ENCODE measurements at places on chromosomes 6 and 20.

DNA sequence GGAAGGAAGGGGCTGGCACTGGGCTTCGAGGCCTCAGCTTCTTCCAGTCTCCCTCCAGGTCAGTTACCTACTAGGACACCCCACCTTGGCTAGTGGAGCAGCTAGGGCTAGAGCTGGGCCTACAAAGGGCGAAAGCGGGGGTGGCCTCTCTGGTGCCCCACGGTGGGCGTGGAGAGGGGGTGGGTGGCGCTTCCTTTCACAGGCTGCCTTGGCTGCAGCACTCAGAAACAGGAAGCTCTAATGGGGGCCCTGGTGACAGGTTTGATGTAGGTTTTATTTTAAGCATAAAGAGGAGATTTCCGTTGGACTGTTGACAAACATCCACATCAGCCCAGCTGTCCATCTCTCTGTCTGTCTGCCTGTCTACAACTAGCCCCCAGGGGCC, 13.4 kb downstream of the FAM110A start:
- no peak for DNase-seq

- DNase-seq: no peak
Observed at GRCh38 chr6:156848533-156848932, 71.4 kb downstream of the ARID1B start.

DNA sequence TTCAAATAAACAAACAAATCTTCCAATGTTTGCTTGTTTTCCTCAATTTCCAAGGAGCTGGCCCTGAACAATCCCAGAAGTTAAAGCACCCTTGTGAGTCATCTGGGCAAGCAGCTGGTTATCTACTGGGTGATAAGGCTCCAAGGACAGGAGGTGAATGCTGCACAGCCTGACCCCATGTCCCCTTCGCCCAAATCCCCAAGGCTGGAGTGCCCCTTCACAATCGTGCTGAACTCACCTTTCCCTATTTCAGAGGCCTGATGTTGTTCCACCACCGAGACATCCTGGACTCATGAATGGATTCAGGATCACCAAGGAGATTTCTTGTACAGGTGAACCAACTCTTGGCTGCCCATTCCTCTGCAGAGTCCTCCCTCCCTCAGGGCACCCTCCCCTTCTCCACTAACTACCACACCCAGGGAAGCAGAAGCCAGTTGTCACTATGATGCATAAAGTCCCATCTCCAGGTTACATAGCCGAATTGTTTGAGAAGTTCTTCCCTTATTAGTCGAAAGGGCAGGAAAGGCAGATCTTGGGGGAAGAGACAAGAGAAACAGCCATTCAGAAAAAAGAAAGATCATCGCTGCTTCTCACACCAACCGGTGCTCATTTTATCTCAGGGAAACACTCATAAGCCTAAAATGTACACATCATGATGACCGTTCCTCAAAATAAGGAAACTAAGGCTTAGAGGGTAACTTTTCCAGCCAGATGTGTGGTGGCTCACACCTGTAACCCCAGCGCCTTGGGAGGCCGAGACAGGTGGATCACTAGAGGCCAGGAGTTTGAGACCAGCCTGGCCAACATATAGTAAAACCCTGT, 138.8 kb upstream of the RREB1 start:
- no peak for DNase-seq

DNA sequence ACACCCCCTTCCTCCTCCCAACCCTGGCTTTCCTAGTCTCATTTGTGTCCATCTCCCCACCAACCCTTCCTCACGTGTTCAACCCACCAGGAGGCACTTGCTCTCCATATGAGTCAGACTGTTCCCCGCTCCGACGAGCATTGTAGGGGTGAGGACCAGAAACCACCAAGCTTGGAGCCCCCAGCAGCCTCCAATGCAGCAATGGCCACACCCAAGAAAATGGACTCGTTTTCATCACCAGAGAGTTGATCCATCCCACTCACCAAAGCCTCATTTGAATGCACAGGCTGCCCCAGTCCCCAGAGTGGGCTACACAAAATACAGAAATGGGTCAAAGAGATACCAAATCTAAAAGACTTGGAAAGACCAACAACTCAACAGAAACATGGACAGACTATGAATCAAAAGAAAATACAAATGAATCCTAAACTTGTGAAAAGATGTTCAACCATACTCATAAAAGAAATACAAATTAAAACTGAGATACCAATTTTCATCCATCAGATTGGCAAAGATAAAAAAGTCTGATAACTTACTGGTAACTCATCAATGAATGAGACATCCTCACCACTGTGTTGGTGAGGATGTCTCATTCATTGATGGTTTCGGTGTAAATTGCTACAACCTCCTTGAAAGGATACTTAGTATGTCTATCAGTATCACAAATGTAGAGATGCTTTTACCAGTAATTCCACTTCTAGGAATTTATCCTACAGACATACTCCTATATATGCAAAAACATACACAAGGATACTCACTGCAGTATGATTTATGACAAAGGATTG, 68.1 kb downstream of the TRERF1 start:
- no peak for DNase-seq

DNA sequence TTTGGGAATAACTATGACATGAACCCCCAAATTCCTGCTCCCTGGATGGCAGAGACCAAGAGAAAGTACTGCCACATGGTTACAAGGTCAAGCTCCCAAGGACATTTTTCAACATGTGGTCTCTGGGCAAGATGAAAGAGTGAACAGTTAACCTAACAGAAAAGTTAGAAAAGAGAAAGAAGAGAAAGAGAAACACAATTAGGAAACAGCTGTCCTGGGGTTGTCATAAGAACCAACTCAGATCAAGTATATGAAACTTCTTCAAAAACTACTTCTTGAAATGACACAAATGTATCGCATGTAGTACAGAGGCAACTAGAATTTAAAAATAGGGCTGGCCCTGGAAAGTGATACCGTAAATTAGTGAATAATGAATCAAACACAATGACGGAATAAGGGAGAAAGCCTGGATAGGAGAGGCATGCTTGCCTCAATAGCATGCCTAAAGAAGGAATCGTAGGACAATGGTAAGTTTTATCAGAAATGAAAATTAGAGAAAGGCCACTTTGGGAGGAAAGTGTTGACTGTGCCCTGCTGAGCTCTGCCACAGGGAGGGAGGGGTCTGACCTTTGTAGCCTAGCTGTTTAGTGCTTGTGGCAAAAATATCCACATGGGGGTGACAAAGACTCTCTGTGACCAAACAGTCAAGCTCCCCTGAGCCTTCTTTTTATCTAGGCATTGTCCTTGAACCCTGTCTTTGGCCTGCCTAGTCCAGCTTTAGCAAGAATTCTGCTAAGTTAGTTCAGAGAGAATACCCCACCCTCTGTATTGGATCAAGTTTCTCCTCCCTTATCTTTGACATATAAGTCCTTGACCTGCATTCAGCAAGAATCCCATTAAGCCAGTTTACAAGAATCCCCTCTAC, 4.3 kb upstream of the DCBLD1 start:
- DNase-seq: no peak

DNA sequence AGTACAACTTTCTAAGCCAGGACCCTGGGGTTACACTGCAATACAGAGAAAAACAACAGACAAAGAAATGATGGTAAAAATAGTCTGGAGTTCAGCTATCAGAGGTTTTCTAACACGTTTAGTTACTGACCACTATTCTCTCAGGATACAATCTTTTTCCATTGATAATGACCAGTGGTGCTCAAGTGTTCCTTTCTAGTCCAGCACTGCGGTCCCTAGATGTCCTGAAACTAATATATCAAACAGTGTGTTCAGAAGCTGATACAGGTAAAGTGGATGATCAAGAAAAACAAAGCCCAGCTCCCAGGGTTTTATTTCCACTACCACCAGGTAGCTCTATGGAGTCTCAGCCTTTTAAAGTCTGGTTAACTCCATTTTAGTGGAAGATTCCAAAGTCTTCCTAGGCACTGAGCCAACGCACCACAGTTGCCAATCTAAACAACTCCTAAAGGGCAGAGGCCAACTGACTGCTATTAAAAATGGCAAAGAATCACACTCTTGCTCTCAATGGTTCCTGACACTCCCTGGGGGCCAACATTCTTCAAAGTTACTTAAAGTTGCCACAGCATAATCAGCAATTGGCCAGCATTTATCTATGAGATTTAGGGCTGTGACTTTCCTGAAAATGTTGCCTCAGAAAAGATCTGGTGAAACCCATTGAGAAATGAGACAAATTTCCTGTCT, 38.2 kb downstream of the DZANK1 start:
- no peak for DNase-seq

GRCh38 chr6:157316871-157317814, 6.2 kb downstream of the TMEM242 start:
- DNase-seq: peak; percentile 78

DNA sequence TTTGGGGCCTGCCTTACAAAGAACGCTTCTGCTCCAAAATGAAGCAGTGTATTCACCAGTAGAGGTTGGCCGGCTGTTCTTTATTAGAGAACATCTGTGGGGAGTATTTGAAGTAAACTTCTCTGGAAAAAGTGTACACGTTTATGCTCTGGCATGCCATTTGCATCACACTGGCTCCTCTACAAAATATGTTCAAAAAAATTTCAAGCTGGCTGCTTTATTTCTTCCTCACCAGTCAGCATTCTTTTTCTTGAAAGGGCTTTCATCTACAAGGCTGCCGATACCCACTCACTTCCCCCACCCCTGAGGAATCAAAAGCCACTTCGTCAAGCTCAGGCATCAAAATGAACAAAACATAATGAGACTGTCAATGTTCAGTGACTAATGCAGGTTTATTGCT, 294.1 kb downstream of the TFAP2B start:
- no peak for DNase-seq

DNA sequence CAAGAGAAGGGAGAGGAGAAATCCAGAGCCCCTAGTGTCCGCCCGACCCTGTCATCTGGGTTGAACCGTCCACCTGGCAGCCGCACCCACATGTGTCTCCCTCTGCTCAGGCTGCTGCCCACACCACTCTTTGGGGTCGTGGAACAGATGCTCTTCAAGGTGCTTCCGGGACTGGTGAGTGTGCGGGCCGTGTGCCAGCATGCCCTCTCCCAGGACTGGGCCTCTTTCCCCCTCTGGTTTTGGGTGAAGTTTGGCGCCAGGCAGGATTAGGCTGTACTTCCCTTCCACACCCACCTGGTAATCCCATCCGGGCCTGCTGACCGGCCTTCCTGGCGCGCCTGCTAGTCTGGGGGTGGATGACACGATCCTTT, 7.9 kb downstream of the BPIFB3 start:
- DNase-seq: no peak

DNA sequence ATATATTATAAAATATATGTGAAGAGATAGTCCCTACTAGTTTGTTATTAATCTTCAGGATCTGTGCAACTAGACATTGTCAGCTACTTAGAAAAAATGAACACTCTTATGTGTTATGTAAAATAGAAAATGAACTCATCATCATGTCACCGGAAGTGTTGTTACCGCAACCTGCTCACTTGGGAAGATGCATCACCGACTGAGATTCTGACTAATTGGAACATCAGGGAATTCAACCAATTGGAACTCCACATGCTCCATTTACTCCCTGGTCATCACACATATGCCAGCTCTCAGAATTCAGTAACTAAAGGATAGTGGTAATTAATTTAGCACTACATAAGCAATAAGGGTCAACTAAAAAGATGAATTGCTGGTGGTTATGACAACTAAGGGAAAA, 16.7 kb upstream of the B3GAT2 start:
- DNase-seq: no peak

DNA sequence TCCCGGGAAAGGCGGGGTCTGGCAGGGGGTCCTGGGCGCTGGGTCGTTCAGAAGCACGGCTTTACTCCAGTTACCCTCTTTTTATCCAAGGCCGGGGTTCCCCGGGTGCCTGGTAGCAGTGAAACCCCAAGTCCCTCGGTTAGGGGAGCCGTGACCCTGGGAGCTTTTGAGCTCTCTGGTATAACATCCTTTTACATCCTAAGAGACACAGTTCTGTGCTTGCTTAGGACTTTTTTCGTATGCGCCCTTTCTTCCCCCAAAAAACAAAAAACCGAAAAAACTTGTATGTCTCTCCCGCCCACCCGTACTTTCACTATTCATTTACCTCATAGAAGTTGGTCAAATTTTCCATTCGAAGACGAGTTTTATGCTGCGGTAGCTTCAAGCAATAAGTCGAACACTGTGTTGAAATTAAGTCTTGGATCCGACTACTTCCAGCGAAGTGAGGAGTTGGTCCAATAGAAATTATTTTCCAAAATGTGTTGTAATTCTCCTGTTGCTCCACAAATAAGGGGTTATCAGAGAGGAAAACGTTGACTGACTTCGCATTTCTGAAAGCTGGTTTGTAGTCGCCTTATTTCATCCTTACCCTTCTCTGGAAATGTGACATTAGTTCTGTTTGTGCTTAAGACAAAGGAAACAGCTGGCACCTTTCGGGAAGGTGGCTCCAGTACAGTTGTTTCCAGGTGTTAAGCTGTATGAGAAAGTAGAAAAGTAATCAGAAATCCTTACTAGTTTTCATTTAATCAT, 816 bp upstream of the MAN1A1 start:
- DNase-seq: peak; percentile 36

DNA sequence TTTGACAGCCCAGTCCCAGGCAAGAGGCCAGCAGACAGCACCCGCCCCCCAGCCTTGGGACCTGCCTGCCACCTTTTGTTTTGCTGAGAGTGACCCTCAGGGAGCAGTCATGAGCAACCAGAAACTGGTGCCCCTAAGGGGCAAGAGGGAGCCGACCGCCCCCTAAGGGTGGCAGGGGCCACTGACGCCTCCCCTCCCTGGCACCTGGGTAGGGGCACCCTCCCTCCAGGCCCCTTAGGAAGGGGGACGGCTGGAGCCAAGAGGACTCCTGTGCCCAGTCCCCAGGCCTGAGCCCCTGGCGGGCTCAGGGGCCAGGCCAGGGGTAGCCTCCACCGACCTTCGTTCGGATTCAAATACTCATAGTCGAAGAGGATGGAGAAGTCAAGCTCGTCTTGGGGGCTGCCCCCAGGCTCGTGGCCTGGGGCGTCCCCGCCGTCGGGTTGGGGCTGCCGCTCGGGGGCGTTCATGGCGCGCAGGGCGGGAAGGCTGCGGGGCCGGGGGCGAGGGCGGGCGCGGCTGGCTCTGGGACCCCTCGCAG, 417 bp downstream of the NFATC2 start:
- DNase-seq: no peak

DNA sequence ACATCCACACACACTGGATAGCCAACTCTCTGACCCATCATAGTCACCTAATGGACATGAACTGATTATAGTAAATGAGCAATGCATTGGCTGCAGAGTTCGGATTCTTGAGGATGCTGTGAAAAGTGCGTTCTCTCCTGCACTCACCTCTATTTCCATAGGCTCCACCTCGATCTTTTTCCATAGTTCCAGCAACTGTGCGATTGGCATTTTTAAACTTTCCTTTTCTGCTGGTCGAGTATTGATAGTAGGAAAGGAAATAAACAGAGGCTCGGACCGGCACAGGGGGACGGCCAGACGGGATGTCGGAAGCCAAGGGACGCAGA, 94.4 kb downstream of the RNASET2 start:
- no peak for DNase-seq
